Hindlimb muscle (tissue), 1 donor: ENCODE measurements at places on chromosomes 5 and 9.

GRCh38 chr5:2761921-2762488, 10.5 kb upstream of the IRX2 start:
- no peak for DNase-seq

- no peak for DNase-seq
These were observed 206.6 kb upstream of the RASA1 start for GRCh38 chr5:87061046-87061445.

DNA sequence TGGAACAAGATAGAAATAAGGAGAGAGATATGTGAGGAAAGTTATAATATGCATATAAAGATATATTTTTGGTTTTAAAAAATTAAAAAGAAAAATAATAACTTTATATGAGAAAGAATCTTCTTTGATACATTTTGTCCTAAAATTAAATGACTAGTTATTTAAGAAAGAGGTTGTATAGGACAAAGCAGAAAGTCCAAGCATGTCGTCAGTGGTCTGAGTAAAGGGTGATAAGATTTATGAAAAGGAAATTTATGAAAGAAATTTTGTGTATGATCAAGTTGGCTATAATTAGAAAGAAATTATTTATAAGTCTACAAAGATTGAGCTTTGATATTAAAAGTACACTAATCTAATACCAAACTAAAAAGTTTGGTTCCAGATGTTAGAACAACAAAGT, 32.0 kb downstream of the GTF3C4 start:
- DNase-seq, result no peak

DNA sequence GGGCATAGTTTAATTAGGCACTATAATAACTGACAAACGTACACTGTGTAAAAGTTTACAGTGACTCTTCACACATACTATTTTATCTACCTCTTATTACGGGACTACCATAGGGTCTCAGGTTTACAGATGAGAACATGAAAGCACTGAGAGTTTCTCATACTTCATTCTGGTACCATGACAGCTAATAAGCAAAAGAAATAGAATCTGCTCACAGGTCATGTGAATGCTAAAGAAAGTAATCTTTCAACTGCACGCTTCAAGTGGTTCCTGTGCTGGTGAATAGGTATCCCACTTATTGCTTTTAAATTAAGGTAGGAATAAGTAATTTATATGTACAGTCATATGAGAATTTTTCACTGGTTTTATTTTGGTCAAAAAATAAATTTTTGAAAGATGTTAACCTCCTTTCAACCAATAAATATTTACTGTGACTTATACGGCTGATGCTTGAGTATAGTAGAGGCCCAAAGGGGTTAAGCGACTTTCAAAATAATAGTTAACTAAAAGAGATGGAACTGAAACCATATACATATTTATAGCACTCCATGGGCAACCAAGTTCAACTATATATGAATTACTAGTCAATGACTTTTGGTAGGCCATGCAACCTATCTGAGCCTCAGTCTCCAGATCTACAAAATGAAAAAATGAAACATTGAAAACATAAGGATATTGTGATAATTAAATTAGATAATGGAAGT, 8.1 kb downstream of the CDKN2A start:
- DNase-seq, result no peak

GRCh38 chr5:33769196-33769595, 122.6 kb downstream of the ADAMTS12 start:
- DNase-seq, result no peak

GRCh38 chr5:133285583-133286021, 233.8 kb downstream of the HSPA4 start:
- DNase-seq, result no peak

- DNase-seq, result no peak
These were observed 19.4 kb downstream of the LAMC3 start for GRCh38 chr9:131028221-131028884.

- DNase-seq, result no peak
These were observed 214.1 kb downstream of the HSPA4 start for GRCh38 chr5:133265720-133266526.

DNA sequence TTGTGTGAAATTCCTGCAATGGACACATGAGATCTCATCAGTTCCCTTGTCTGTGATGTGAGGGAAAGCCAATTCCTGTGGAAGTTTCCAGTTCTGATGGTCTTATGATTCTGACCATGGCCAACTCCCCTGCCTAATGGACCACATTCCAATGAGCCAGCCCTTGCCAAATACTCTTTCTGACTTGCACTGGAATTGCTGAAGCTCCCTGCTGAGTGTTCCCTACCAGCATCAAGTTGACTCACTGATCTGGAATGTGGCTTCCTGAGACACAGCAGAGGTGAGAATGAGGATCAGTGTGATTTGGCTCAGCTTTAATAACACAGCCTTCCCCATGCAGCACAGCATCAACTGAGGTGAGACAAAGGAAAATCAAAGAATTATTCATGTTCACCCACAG, 427.8 kb downstream of the KDM4C start:
- DNase-seq, result no peak

GRCh38 chr9:9729082-9729481, 883.7 kb downstream of the PTPRD start:
- DNase-seq, result no peak

DNA sequence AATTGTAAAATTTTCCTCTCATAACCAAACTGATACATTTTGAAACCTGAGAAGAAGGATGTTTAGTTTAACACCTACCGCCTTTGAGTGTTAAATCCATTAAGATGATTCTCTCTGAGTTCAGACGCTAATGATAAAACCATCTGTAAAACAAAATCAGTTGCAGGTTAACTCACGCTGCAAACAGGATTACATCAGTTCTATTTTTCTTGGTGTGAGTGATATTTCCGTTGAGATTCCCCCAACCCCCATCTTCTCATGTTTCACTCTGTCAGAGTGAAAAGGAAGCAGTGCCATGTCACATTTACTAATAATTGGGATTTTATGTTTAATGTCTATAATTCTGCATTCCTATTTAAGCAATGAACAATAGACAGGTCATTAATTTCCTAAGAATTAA, 146.5 kb downstream of the FANCC start:
- peak; percentile 58 for DNase-seq
